Cardiac septum (tissue), 1 donor: ENCODE measurements at places on chromosomes 2 and 18.
A peak's percentile ranks its signal among the peaks of the same experiment; 100 is the strongest.

GRCh38 chr2:188506843-188507242, 215.2 kb downstream of the GULP1 start:
- DNase-seq, result no peak

- DNase-seq, result no peak
These were observed 269.2 kb upstream of the PXDN start for GRCh38 chr2:2013476-2013875.

- no peak for DNase-seq
These were observed 14.5 kb downstream of the EPC2 start for GRCh38 chr2:148658807-148659722.

DNA sequence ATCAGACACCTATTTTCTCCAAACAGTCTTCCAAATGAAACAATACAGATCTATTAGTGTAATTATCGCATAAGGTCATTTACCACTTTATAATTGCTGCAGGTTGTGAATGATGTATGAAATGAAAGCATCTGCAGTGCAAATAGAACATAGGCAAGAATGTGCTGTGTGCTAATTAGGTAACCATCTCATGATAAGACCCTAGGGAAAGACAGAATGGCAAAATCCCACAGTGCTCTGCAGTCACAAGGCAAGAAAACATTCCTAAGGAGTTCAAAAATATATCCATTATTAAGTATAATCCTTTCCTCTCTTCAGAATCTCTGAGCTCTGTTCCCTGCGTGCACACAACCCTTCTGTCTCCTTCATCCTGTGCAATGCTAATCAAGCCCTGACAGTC, 488.1 kb downstream of the NR4A2 start:
- no peak for DNase-seq

DNA sequence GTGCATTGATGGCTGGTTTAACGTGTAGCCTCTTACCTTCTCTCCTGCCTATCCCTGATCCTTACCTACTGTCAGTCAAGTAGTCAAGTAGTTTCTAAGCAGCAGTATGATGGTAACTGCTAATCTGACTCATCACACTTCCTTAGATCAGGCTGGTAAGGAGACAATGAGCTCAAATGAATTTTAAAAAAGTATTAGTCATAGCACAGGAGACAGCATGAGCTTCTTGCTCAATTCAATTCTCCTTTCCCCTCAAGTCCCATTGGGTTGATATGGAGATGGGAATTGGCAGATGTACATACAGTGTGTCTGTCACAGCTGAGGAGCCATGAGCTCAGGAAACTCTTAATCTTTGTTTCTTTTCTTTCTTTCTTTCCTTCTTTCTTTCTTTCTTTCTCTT, 799.7 kb downstream of the LRP1B start:
- DNase-seq, result no peak

DNA sequence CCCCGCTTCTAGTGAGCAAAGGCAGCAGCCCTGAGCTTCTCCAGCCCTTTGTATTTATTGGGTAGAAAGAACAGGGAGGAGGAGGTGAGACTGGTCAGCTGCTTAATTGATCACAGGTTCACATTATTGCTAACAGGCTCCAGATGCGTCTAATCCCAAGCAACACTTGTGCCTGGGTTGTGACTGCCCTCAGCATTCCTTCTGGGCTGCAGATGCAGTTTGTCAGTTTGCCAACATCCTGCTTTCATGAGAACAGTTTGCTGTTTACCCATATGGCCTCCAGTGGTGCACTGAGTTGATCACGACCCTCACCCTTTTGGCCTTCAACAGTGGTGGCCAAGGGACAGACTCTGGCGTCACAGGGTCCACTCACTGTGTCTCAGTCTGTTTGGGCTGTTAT, 159.5 kb upstream of the ZNF516 start:
- DNase-seq, result no peak

DNA sequence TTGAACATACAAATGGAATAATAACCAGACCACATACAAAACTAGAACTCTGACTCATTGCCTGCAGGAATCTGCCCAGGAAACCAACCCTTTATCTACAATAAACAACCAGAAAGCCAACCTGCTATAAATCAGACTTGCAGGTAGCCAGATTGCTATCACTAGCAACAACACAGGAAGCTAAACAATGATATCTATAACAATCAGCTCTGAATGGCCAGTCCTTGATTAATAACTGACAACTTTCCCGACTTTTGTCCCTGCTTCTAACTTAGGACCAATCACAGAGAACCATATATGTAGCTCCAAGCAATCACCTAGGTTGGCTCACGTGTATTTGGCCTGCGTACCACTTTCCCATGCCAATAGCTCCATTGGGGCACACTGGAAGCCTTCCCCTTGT, 470.8 kb downstream of the RIT2 start:
- no peak for DNase-seq

GRCh38 chr2:159892990-159893810, 95.2 kb upstream of the CD302 start:
- DNase-seq, result no peak

- DNase-seq, result no peak
These were observed 9.2 kb upstream of the DNAH7 start for GRCh38 chr2:196077821-196078220.

DNA sequence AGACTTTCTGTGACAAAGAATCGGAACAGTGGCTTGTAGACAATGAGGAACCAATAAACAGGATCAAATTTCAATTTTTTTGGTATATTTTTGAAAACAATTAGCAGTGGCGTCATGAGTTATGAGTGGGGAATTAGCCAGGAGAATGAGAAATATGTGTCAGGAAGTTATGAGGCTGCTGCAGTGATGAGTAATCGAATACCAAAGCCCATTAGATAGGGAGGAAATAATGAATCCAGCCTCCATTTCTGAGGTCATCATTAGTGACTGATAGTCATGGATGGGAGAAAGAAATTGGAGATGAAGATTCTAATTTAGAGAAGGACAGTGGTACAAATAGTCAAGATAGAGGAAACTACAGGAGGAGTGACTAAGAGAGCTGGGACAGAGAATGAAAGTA, 673.1 kb upstream of the VRK2 start:
- no peak for DNase-seq

DNA sequence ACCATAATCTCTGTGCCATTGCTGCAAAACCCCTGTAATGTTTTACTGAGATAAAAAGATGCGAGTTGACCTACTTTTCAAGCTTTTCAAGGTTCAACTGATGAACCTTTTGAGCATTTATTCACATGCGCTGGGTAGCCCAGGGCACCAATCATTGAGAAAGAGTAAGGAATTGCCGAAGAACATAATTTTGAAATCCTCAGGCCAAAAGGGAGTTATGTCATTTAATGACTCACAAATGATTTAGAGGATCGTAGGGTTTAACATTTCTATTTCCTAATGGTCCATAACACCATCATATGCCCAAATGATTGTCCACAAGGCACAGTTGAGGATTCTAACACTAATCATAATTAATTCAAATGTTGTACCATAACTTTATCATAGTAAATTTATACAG, 20.2 kb upstream of the DLX1 start:
- DNase-seq, result no peak

GRCh38 chr2:210593166-210593565, 36.8 kb downstream of the CPS1 start:
- DNase-seq, result no peak

- peak; percentile 83 for DNase-seq
These were observed 85.2 kb upstream of the NDUFV2 start for GRCh38 chr18:9017167-9017904.

GRCh38 chr2:110667071-110667470, 10.8 kb downstream of the BUB1 start:
- no peak for DNase-seq

DNA sequence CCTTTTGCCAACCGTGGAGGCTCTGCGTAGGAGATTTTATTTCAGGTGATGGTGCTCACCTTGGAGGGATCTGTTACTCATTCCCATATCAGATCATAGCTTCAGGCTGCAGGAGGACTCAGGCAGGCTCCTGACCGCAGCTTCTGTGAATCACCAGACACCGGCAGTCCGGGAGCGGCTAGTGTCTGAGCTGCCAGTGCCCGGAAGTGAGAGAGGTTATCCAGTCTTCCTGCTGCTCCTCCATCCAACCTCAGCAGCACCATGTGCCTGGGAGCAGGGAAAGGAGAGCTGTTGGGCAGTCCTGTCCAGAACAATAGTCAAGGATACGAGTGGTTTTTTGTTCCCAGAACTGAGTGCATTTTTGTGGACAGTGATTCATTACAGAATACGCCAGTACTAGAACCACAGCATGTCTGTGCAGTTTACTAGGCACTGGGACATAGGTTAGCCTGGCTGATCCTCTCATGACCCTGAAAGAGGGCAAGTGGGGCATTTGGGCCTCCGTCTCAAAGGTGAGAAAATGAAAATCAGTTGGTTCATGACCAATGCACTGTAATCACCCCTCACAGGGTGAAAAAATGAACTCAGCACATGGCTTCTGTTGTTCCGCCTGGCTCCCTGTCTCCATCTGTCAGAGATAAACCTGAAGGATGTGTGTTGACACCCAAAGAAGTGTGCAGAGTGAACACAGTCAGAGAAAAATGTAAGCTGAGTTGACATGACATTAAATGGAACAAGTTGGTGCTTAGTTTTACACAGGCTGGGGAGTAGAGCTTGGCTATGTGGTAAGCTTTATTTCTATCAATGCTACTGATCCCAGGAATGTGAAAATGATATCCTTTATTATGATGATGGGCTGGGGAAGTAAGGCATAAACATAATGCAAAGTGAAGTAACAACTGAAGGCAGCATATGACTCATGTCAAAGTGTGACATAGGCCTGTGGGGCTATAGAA, 12.2 kb downstream of the FHOD3 start:
- no peak for DNase-seq

DNA sequence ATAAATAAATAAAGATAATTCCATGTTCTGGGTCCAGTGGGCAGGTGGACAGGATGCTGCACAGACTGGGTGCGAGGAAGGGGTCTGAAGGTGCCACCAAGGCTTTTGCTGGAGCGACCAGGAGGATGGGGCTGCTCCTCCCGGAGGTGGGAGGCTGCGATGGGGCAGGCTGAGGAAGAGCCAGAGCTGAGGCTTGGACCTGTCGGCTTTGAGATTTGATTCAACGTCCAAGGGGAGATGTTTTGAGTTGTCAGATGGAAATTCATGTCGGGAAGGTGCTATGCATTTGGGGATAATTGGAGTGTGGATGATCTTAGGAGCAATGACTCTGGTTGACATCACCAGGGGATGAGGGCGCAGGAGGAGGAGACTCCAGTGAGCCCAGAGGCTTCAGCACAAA, 11.7 kb downstream of the ALLC start:
- DNase-seq, result no peak

DNA sequence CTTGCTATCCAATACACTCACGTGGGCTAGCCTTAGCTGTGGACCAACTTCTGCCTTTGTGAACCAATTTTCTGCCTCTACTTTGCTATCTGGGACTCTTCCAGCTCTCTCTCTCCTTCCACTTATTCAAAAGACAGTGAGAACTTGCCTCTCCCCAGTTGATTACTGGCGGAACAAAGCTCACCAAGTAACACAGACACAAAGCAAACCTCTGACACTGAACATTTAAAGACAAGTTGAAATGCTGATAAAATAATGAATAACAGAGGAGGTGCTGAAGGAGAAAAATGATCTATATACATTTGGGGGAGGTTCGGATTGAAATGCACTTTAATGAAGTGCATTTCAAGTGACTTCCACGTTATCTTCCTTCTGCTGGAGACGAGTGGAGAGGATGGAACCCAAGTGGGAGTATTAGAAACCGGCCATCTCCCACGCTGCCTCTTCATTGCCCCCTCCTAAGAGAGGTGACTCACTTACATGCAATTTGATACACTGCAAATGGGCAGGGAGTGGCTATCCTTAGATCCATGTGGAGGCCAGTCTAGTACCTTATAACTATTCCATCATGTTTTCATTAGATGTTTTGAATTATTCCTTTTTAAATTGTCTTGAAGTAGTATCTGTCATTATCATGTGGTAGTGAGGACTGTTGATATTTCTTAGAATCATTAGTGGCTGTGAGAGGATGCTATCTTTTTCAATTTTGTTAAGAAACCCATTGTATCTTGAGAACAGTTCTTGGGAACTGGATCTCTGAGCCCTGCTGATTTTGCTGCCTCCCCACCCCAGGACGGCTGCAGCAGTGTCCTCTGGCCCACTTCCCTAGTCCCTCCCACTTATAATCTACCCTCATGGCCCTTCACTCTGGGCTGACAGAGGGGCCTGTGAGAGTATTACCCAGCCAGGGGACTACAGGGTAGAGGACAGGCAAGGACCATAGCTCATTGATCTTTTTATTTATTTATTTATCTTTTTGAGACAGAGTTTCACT, 6.0 kb upstream of the GLI2 start:
- no peak for DNase-seq

GRCh38 chr18:10009321-10010144, 95.7 kb downstream of the VAPA start:
- no peak for DNase-seq

- no peak for DNase-seq
These were observed 80.3 kb downstream of the OSBPL1A start for GRCh38 chr18:24317370-24317769.

GRCh38 chr2:166917415-166917814, 29.1 kb downstream of the XIRP2 start:
- no peak for DNase-seq

DNA sequence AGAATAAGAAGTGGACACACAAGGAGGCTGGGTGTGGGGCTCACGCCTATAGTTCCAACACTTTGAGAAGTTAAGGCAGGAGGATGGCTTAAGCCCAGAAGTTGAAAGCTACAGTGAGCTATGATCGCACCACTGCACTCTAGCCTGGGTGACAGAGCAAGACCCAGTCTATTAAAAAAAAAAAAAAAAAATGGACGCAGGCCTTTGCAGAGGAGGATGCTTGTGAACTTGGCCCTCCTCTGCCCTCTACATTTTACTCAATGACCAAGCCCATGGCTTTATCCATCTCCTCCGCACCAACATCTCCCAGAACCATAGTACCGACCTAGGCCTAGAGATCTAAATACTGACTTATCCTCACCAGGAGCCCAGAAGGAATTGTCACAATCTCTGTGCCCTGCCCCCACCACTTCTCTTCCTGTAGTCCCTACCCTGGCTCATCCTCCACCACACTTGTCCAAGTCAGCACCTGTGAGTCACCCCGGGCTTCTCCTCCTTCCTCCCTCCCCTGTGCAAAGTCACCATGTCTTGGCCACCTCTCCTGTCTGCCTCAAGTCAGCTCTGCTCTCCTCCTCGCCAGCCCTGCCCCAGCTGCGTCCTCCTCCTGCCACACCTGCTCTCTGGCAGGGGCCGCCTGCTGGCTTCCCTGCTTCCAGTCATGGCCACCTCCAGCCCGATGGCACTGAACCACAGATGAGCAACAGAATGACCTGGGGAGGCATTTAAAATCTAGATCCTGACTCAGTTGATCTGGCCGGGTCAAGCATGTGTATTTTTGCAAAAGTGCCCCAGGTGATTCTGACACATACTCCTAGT, 35.8 kb upstream of the ASPRV1 start:
- DNase-seq, result peak; percentile 92

- no peak for DNase-seq
These were observed 300.1 kb downstream of the TDRD15 start for GRCh38 chr2:21423854-21424253.

- DNase-seq, result no peak
These were observed 34.5 kb downstream of the NEURL3 start for GRCh38 chr2:96470636-96471035.

DNA sequence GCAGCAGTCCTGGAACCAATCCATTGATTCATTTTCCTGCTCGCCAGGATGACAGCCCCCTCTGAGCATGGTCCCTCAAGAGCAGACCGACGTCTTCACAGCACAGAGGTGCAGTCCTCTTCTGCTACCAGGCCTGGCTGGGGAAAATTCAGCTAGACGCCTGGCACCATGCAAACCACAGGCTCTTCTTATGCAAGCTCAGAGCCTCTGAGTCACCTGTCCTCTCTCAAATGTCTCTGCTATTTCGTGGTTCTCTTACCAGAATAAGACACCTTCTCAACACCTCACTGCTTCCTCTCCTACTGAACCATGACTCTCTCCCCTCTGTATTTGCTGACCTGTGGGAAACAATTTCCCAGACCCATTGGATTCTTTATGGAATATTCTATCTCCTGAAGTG, 79.8 kb upstream of the CYRIA start:
- no peak for DNase-seq
